ENCODE measurements at places on chromosomes 7 and 10. TPM values are rescaled to one million over a fixed set of nuclear protein-coding genes. Genes with fewer than 3 reads are reported as not detected.

The CLDN3 gene
- not detected for total RNA-seq

The CXCL12 gene
- not detected for total RNA-seq

GRCh38 chr7:45720989-45721388, 146.8 kb downstream of the ADCY1 start:
- H3K4me3 ChIP-seq = no peak overlapping the region
- H3K27ac ChIP-seq = no peak overlapping the region
- no peak for DNase-seq
- H3K27me3 ChIP-seq = no peaks in the 10 kb centered on the region
- peaks cover 2% of the 10 kb centered on the region for H3K4me1 ChIP-seq

DNA sequence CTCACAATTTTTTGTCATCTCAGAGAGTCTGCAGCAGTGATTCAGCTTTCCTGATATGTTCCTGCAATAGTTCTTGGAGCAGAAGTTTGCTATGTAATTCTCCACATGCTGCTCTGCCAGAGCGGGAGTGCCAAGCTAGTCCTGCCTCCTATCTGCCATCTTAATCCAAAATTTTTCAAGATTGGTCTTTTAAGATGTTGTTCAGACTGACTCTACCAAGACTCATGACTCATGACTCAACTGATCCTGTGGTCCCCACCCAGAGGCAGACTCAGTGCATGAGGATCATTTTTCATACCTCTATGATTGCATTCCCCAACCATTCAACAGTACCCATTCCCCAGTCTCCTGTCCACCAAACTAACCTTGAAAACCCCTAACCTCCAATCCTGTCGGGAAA, 470.8 kb downstream of the INHBA start:
- no peak overlapping the region for H3K27ac ChIP-seq
- no peaks in the 10 kb centered on the region for H3K4me1 ChIP-seq
- no peaks in the 10 kb centered on the region for H3K27me3 ChIP-seq
- H3K4me3 ChIP-seq = no peak overlapping the region
- H3K36me3 ChIP-seq = no peaks in the 10 kb centered on the region
- no peak for DNase-seq

- no peak overlapping the region for H3K27ac ChIP-seq
- H3K27me3 ChIP-seq = no peaks in the 10 kb centered on the region
- H3K4me3 ChIP-seq = no peak overlapping the region
- H3K36me3 ChIP-seq = no peaks in the 10 kb centered on the region
Observed at GRCh38 chr10:65861249-65861648, 1064.6 kb upstream of the LRRTM3 start.

Data from activated CD8-positive, alpha-beta T cell treated with anti-CD3 and anti-CD28 coated beads, Interleukin-2, amount 10 ng/mL, durations not matched to agents 7 days and 5 days (primary cell).